ENCODE measurements at places on chromosomes 16 and 17.

- no peak for DNase-seq
Measured at GRCh38 chr16:66587881-66588600, 8.8 kb downstream of the CMTM2 start.

DNA sequence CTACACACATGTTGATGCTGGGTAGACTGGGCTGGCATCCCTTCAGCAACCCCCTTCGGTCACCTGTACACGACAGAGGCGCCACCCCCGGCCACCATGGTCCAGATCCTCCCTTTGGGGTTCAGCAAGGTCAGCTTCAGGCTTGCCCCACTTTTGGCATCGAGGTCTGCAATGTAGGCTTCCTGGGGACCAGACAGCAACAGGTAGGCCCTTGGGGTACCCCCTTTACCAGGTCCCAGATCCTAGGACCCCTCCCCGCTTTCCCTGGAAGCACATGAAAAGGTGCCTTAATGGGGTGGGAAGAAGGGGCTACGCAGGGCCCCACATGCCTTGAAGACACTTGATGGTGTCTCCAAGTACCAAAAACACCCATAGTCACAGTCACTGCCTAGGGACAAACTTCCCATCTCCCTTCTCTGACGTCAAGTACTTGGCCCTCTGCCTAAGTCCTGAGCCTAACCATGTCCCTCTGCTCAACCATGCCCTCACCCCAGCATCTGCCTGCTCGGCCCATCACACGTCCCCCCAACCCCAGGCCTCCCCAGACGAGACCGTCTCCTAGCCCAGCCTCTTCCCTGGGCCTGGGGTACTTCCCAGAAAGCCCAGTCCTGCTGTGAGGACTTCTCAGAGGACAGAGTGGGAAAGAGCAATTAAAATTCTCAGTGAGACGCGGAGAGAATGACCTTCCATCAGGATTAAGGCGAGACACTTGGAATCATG, 12.1 kb downstream of the ACLY start:
- DNase-seq = no peak

DNA sequence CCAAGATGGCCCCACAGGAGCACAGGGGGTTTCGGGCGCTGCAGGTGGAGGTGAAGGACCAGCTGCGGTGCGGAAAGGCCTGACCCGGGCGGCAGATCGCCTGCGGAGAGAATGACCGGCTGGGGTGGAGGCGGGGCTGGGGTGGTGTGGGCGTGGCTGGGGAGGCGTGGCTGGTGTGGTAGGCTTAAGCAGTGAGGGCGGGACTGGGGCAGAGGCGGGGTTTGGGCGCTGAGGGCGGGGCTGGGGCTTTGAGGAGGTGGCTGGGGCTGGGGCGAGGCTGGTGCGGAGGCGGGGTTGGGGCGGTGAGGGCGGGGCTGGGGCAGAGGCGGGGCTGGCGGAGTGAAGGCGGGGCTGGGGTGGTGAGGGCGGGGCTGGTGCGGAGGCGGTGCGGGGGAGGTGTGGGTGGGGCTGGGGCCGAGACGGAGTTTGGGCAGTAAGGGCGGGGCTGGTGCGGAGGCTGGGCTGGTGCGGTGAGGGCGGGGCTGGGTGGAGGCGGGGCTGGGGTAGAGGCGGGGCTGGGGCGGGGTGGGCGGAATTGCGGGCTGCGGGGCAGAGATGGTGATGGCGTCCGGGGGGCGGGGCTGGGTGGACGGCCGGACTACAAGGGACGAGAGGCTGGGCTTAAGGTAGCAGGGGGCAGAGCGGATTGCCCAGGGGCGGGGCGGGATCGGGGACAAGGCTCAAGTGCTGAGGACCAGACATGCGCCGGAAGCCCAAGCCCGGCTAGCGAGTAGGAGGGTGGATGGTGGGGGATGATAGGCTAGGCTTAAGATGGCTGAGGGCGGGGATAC, 9.9 kb upstream of the GSDMA start:
- peak; percentile 83 for DNase-seq

DNA sequence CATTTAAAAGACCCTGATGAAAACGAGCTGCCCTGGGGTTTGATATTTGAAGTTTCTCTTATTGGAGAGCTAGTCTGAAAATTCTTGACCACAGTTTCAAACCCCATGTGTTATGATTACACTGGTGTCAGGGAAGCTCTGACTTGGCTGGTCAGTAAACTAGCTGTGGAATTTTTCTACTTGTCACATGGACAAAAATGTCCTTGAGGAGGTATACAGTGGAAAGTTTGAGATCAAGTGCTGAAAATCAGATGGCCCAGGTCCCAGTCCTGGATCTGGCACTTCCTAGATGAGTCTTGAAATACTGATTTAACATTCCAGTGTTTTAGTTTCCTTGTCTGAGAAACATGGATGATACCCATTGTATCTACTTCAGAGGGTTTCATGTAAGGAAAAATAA, 30.7 kb upstream of the SOX9 start:
- no peak for DNase-seq

DNA sequence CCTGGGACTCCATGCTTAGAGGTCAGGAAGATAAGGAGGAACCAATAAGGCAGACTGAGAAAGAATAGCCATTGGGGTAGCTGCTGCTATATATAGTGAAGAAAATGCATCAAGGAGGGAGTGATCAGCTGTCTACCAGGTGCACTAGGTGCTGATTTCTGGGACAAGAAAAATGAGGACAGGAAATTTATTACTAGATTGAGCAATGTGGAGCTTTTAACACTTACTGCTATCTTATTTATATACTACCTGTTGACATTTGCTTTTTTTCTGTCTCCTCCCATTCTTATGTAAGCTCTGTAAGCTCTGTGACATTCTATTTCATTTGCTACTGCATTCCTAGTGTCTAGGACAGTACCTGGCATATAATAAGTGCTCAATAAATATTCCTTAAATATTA, 53.7 kb upstream of the DHX40 start:
- DNase-seq = no peak

All from natural killer cell (primary cell).